Glutamatergic neuron (in vitro differentiated cells): ENCODE measurements at places on chromosomes 2 and 18. TPM values are rescaled to one million over a fixed set of nuclear protein-coding genes. Genes with fewer than 3 reads are reported as not detected.
A peak's percentile ranks its signal among the peaks of the same experiment; 100 is the strongest.

The SERPINB3 gene
- total RNA-seq = not detected

The CTAGE1 gene
- total RNA-seq = not detected

The FAM117B gene
- 28.9 TPM for total RNA-seq

DNA sequence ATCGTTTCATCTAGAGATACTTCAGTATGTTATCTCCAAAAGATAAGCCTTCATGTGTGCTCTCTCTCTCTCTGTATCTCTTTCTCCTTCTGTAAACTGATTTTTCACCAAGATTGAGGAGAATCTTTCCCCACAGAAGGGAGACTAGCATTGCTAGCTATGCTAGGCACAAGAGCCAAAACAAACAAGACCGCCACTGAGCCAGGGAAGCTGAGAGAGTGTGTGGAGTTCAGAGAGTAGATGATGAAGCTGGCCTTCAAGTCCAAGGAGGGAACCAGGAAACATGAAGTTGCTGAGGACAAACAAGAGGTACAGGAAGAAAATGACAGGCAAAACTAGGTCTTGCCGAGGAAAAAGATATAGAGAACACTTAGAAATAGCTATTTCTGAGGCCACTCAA, 23.4 kb downstream of the DAPL1 start:
- H3K36me3 ChIP-seq = no peaks in the 10 kb centered on the region
- peaks cover 2% of the 10 kb centered on the region for H3K27me3 ChIP-seq
- no peak for DNase-seq
- H3K4me3 ChIP-seq = no peak overlapping the region
- peaks cover 2% of the 10 kb centered on the region for H3K4me1 ChIP-seq
- no peak overlapping the region for H3K27ac ChIP-seq

GRCh38 chr2:17710547-17711248, 42.9 kb downstream of the SMC6 start:
- H3K4me1 ChIP-seq = no peaks in the 10 kb centered on the region
- no peak overlapping the region for H3K4me3 ChIP-seq
- no peaks in the 10 kb centered on the region for H3K27me3 ChIP-seq
- H3K36me3 ChIP-seq = no peaks in the 10 kb centered on the region
- no peak for DNase-seq
- no peak overlapping the region for H3K27ac ChIP-seq

- H3K4me3 ChIP-seq = no peak overlapping the region
- H3K36me3 ChIP-seq = peaks cover 94% of the 10 kb centered on the region
- peaks cover 4% of the 10 kb centered on the region for H3K27me3 ChIP-seq
- no peak for DNase-seq
- H3K4me1 ChIP-seq = no peaks in the 10 kb centered on the region
- H3K27ac ChIP-seq = no peak overlapping the region
Measured at GRCh38 chr2:95215018-95215612, 7.8 kb downstream of the ZNF892 start.

DNA sequence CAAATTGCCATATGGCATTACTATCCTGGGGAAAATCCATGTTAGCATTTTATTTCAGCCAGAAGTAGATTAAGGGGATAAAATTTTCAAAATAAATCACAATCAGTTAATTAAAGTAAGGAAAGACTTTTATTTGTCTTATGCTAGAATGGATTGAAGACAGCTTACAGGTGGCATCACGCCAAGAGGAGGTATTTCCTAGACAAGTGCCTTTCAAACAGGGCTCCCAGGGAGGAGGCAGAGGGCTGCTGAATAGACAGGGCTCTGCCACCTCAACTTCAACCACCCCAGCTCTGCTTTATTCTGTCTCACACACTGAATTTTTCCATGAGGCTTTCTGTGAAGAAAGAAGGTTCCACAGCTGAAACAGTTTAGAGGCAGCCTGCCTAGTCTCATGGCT, 12.2 kb downstream of the CCDC68 start:
- no peak for DNase-seq
- no peaks in the 10 kb centered on the region for H3K27me3 ChIP-seq
- no peak overlapping the region for H3K27ac ChIP-seq
- no peak overlapping the region for H3K4me3 ChIP-seq
- H3K36me3 ChIP-seq = no peaks in the 10 kb centered on the region

- no peak overlapping the region for H3K27ac ChIP-seq
- no peaks in the 10 kb centered on the region for H3K27me3 ChIP-seq
- H3K36me3 ChIP-seq = no peaks in the 10 kb centered on the region
- no peak overlapping the region for H3K4me3 ChIP-seq
- H3K4me1 ChIP-seq = peaks cover 2% of the 10 kb centered on the region
Measured at GRCh38 chr2:233164128-233164635, 87.3 kb upstream of the ATG16L1 start.

DNA sequence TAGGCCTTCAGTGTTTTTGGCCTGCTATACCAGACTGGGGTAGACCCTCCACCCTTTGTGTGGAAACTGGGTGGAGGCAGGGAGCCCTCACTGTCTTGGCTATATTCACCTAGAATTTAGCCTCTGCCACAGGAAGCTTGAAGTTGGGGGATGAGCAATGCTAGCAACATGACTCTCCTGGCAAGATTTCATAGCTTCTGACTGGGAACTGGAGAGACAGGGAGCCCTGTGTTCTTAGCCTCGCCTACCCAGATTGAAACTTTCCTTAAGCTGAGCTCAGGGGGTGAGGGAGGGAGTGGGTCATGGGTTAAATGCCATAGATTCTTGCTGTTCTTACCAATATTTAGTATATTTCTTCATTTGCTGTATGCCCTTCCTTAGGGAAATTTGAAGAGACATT, 46.8 kb upstream of the FAM98A start:
- H3K27ac ChIP-seq = no peak overlapping the region
- no peak for DNase-seq
- H3K4me1 ChIP-seq = no peaks in the 10 kb centered on the region

GRCh38 chr2:203809084-203809521, 58.5 kb upstream of the CTLA4 start:
- H3K27me3 ChIP-seq = no peaks in the 10 kb centered on the region
- H3K27ac ChIP-seq = no peak overlapping the region
- no peaks in the 10 kb centered on the region for H3K36me3 ChIP-seq
- no peaks in the 10 kb centered on the region for H3K4me1 ChIP-seq
- no peak for DNase-seq
- H3K4me3 ChIP-seq = no peak overlapping the region

- no peaks in the 10 kb centered on the region for H3K36me3 ChIP-seq
- H3K27ac ChIP-seq = no peak overlapping the region
- H3K4me3 ChIP-seq = no peak overlapping the region
- peaks cover 2% of the 10 kb centered on the region for H3K27me3 ChIP-seq
- DNase-seq = no peak
Measured at GRCh38 chr2:201883606-201884369, 77.5 kb downstream of the CDK15 start.

DNA sequence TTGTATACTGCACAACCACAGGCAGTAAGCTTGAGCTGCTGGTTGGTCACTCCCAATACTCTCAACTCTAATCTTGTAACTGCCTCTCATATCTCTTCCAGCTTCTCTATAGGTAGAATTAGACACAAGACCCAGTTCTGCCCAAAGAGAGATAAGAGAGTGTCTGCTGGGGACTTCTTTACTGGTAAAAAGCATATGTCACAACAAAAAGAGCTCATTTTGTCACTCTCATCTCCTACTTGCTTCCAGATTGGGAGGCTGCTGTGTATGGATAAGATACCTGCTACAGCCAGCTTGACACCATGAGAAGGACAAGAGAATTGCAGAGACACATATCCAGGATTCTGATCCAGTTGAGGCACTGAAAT, 165.2 kb downstream of the PTH2R start:
- no peaks in the 10 kb centered on the region for H3K4me1 ChIP-seq
- H3K36me3 ChIP-seq = no peaks in the 10 kb centered on the region
- H3K4me3 ChIP-seq = no peak overlapping the region
- no peaks in the 10 kb centered on the region for H3K27me3 ChIP-seq
- no peak for DNase-seq

DNA sequence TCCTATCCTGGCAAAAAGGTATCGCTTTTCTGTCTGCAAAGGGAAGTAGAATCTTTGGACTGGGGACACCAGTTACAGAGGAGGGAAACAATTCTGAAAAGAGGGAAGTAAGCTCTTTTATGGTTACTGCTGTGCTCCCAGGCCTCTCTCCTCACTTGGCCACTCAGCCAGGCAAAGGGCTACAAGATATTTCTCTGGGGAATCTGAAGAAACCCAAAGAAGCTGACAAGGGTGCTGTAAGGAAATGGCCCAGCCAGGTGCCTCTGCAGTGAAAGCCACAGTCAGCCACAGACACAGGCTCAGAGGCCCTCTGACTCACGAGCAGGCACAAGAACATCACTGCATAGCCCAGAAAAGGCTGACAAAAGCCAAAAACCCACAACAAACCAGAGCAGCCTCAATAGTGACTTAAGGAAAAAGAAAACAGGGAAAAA, 5.8 kb downstream of the HDLBP start:
- no peaks in the 10 kb centered on the region for H3K36me3 ChIP-seq
- H3K4me1 ChIP-seq = peaks cover 18% of the 10 kb centered on the region
- no peak overlapping the region for H3K27ac ChIP-seq
- DNase-seq = no peak
- no peak overlapping the region for H3K4me3 ChIP-seq

DNA sequence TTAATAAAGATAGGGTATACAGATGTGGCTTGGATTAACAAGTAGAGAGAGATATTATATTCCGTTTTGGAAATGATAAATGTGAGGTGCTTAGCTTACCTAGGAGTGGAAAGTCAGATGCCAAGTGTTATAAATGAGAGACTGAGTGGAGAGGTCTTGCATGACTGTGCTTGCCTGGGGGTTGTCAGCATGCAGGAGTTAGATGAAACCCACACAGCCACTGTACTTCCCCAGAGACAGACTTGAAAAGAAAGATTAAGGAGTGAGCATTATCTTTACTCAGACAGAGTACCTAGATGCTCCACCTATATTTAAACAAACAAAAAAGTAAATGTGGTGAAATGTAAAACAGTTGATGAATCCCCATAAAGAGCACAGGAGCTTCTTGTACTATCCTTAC, 482.7 kb downstream of the RIT2 start:
- H3K4me1 ChIP-seq = peaks cover 12% of the 10 kb centered on the region
- no peak for DNase-seq
- H3K36me3 ChIP-seq = no peaks in the 10 kb centered on the region
- no peak overlapping the region for H3K27ac ChIP-seq

- peaks cover 4% of the 10 kb centered on the region for H3K4me1 ChIP-seq
- no peak for DNase-seq
- H3K27me3 ChIP-seq = no peaks in the 10 kb centered on the region
- no peak overlapping the region for H3K27ac ChIP-seq
- H3K4me3 ChIP-seq = no peak overlapping the region
Measured at GRCh38 chr18:3027370-3027891, 14.5 kb upstream of the LPIN2 start.

DNA sequence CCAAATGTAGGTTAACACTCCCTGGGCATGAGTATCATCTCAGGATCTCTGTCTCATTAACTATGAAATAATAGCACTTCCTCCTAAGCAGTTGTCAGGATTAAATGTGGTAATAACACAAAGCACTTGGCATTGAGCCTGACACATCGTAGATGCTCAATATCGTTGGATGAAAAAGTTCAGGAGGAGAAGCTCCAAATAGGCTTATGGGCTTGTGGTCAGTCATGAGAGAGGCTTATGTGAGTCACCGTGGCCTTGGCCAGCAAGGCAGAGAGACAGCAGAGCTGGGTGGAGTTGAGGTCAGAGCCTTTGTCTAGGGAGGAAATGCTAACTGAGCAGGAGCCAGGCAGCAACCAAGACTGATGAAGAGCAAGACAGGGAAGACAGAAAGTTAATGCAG, 68.3 kb upstream of the PPM1B start:
- peaks cover 4% of the 10 kb centered on the region for H3K36me3 ChIP-seq
- H3K4me1 ChIP-seq = no peaks in the 10 kb centered on the region
- no peak for DNase-seq

- H3K4me1 ChIP-seq = peaks cover 13% of the 10 kb centered on the region
- H3K27ac ChIP-seq = peak overlapping the region; percentile 99
- H3K27me3 ChIP-seq = peaks cover 38% of the 10 kb centered on the region
- H3K36me3 ChIP-seq = peaks cover 19% of the 10 kb centered on the region
- peak overlapping the region; percentile 94 for H3K4me3 ChIP-seq
Measured at GRCh38 chr2:5691221-5691984, 781 bp upstream of the SOX11 start.

GRCh38 chr2:46458763-46459500, 20.4 kb upstream of the TMEM247 start:
- no peak for DNase-seq
- H3K4me1 ChIP-seq = peaks cover 4% of the 10 kb centered on the region
- H3K27me3 ChIP-seq = peaks cover 1% of the 10 kb centered on the region
- H3K36me3 ChIP-seq = peaks cover 4% of the 10 kb centered on the region
- H3K4me3 ChIP-seq = no peak overlapping the region

DNA sequence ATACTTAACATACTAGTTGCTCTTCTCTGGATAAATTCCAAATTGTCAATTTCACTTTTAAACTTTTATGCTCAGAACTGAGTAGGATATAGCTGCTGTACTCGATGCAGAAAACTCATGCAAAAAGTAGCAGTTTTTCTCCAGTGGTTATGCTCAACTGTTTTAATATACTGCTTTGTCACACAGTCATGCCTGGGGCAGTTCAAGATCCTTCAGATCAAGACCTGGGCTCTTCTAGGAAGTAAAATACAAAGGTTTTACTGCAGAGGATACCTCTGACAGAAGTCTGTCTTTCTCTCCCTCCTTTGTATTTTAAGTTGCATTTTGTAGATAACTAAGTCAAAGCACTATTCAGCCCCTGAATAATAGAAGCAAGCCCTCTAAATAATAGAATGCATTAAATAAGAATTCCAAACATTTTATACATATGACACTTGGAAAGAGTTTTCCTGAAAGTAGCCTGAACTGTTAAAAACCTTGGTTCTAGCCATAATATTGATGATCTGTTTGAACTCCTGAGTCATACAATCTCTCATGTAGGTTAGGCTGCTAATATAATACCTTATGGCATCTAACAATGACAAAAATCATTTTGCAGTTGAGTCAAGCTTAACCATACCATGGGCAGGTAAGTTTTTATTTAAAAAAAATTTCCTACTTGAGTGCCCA, 183.3 kb upstream of the TRIB2 start:
- no peaks in the 10 kb centered on the region for H3K36me3 ChIP-seq
- H3K4me3 ChIP-seq = no peak overlapping the region
- DNase-seq = no peak
- H3K4me1 ChIP-seq = no peaks in the 10 kb centered on the region
- H3K27me3 ChIP-seq = no peaks in the 10 kb centered on the region
